ENCODE measurements at places on chromosomes 4 and X.

- DNase-seq = no peak
Measured at GRCh38 chr4:29081234-29081955, 1638.8 kb upstream of the PCDH7 start.

- DNase-seq = no peak
Measured at GRCh38 chr4:38179690-38180377, 219.6 kb downstream of the PTTG2 start.

DNA sequence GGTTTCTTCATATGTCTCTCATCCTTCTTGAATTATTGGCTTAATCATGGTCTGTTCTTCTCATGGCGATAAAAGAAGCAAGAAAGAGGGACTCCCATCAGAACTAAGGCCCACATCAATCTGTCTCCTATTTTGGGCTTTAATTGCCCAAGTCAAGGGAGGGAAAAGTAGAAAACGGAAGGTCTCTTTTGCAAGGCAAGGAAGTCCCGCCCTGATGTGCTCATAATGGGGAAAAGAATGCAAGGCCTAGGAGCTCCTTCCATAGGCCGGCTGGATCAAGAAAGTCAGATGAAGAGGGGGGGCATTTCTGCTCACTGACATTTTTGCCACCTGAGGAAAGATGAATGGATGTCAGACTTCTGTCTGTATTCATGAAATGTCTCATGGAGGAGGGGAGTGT lies 127.7 kb upstream of the RPS6KA3 start:
- DNase-seq = no peak

GRCh38 chr4:108850219-108850649 lies 87.4 kb upstream of the ETNPPL start:
- DNase-seq = no peak

DNA sequence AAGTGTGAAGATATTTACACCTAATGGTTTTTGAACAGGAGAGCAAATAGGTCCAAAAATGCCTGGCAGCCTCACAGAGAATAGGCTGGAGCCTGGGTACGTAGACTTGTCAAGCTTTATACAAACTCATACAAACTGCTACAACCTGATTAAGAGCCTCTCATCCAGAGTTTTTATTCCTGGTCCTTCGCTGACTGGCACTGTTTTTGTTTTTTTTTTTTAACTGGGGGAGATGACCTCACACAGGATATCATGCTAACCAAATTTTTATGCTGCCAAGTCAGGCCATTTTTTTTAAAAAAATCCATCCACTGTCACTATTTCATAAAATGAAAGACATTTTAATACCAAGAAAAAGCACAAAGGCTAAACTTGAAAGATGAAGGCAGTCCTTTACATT lies 1.9 kb downstream of the FAM114A1 start:
- DNase-seq = no peak

DNA sequence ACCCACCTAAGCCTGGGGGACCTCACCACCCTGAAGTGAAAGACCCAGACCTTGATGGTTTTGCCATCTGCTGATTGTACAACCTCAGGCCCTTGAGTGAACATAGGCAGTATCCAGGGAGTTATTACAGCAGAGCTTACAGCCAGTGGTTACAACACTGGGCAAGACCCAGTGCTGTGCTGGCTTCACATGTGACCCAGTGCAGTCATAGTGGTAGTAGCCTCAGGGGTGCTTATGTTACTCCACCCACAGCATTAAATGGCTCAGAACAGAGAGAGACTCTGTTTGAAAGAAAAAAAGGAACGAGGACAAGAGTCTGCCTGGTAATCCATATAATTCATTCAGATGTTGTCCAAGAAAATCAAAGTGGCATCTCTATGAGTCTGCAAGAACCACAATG lies 45.2 kb upstream of the DACH2 start:
- no peak for DNase-seq

GRCh38 chrX:53714580-53715345 lies 28.2 kb upstream of the HUWE1 start:
- no peak for DNase-seq

DNA sequence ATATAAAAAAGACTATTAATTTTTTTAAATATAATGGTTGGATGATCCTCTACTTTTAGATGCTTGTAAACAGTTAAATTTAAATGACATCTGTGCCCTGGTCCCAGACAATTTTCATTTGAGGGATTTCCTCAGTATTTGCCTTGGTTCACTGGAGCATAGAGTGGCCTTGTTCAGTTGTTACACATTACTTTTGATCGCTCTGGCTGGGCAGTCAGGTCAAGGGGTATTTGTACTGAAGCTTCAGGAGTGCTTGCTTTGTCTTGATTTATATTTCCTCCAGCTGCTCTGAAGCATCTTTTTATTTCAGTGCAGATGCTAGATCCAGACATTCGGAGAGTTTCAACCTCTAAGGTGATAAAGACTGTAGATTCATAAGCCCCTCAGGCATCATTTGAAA lies 50.0 kb downstream of the COMMD8 start:
- DNase-seq = no peak

GRCh38 chr4:42554072-42554471 lies 102.8 kb downstream of the ATP8A1 start:
- DNase-seq = no peak

DNA sequence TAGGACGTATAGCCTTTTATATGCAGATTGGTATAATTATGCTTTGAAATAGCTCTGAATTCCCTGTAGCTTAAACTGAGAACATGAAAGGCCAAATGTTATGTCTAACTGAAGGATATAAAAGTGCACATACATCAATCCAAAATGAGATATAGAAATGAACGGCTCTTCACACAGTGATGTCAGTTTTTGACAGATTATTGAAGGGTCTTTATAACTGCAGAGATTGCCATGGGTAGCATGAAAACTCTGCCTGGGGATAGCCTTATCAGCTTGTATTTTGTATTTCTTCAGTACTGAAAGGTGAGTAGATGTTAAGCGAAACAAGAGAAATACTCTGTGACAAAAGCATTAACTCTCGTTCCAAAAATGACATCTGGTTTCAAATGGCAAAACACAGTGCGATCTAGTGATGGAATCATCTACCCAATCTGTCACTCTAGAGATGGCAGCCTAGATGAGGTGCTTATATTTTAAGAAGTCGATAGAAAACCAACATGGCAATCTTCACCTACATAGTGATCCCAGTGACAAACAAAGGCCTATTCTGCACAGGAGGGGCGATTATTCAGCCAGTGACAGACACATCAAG lies 59.7 kb downstream of the PCDH10 start:
- no peak for DNase-seq

GRCh38 chrX:129932016-129932820 lies 26.3 kb downstream of the UTP14A start:
- DNase-seq = no peak

DNA sequence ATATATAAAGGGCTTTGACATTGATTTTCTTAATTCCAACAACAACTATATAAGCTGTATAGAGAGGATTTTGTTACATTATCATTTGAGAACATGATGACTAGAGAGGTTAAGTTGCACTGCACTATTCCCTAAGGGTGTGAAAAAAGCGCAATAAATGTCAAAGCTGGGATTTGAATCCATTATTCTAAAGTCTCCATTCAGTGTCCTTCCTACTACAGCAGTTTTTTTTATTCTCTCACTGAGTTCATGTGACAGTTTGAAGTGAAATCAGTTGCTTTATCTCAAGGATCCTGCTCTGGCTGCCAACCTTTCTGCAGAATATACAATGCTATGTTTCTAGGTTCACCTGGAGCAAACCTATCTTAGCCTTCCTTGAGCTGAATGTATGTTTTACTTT lies 177.5 kb downstream of the ANKRD50 start:
- DNase-seq = no peak

DNA sequence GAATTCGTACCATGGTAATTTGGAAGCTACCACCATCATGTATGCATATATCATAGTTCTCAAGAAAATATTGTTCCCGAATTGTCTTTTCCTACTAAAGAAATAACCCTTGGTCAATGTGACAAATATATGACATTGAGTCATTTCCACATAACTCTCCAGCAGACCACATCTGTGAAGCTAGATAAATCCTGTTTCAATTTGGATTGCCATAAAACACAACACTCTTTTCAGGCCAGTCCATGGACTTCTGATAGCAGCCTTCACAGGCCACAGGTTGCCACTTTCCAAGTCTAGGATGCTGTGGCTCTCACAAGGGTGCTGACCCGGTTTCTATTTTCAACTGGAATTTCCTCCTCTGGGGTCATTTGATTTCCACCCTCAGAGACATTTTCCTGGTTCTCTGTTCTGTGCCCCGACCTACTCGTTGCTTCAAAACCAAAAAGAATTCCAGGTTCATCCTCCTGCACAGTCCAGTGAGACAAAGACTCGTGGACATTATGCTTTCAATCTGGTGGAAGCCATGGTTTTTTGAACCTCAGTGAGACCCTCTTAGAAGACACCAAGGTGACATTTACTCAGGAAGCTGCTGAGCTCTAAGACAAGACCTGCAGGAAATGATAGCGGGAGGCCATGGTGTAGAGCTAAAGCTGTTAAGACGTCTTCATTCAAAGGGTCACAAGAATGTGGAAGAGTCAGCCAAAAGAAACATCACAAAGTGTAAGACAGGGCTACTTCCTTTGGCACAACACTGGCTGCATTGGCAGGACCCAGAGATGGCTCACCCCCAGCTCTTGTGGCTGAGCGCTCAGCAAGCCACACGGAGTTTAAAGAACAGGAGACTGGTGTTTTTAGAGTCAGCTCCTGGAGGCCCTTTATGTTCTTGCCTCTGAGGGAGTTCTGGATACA lies 119.8 kb downstream of the AMELX start:
- no peak for DNase-seq

Data from vagina (tissue), 2 donors.